ENCODE measurements at places on chromosomes 2 and 18. TPM values are rescaled to one million over a fixed set of nuclear protein-coding genes. Genes with fewer than 3 reads are reported as not detected.

Gene NAT8
- not detected for polyA plus RNA-seq

Gene FLACC1
- polyA plus RNA-seq = 2.5 TPM

Gene MCEE
- 30.3 TPM for polyA plus RNA-seq

GRCh38 chr2:199219551-199219950 lies 238.2 kb downstream of the SATB2 start:
- no peaks in the 10 kb centered on the region for H3K36me3 ChIP-seq
- H3K27me3 ChIP-seq = no peaks in the 10 kb centered on the region
- H3K4me1 ChIP-seq = no peaks in the 10 kb centered on the region
- no peak for DNase-seq

- no peak overlapping the region for H3K27ac ChIP-seq
- peaks cover 13% of the 10 kb centered on the region for H3K36me3 ChIP-seq
- no peak overlapping the region for H3K4me3 ChIP-seq
- peaks cover 31% of the 10 kb centered on the region for H3K4me1 ChIP-seq
These were observed 1.6 kb downstream of the TMEM185B start for GRCh38 chr2:120221616-120222015.

- no peak for DNase-seq
- H3K27me3 ChIP-seq = no peaks in the 10 kb centered on the region
- H3K36me3 ChIP-seq = peaks cover 98% of the 10 kb centered on the region
- H3K4me3 ChIP-seq = no peak overlapping the region
- no peak overlapping the region for H3K27ac ChIP-seq
These were observed 39.2 kb downstream of the STAT1 start for GRCh38 chr2:190974629-190975361.

DNA sequence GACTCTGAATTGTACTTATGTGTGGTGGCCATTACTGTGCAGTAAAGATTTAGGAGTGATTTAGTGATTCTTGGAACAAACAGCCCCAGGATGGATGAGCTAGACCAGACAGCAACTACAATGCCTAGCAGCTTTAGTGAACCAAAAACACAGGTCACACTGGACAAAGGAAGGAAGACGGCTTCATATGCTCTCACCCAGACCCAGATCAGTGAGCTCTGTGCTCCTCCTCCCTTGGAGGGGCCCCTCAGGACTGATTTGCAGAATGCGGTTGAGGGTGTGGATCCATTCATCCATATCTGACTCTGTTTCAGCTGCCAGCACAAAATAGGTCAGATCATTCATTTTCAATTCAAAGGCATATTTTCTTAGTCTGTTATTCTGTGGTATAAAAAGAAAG lies 159.7 kb upstream of the CCDC195 start:
- DNase-seq = no peak
- no peaks in the 10 kb centered on the region for H3K27me3 ChIP-seq
- no peak overlapping the region for H3K27ac ChIP-seq
- no peaks in the 10 kb centered on the region for H3K4me1 ChIP-seq
- H3K36me3 ChIP-seq = peaks cover 95% of the 10 kb centered on the region
- no peak overlapping the region for H3K4me3 ChIP-seq

- H3K27me3 ChIP-seq = no peaks in the 10 kb centered on the region
- no peak overlapping the region for H3K27ac ChIP-seq
- no peak overlapping the region for H3K4me3 ChIP-seq
These were observed 891.1 kb downstream of the CPS1 start for GRCh38 chr2:211447548-211447947.

DNA sequence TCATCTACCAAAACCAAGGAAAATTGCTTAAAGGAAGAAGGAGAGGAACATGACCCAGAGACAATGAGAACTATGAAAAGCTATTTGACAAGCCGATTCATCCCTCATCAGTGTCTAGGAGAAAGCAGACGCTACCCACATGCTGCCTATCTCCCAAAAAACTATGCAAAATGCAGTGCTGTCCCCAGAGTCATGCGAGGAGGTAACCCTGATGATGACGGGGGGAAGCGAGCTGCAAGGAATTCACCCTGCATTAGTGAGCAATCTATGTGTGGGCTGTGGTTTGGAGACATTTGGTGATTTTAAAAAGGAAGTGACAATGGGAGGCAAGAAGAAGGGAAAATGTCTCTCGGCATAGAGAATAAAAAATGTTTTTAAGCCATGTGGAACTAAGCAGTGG lies 472.7 kb downstream of the CMPK2 start:
- no peak for DNase-seq
- H3K4me1 ChIP-seq = no peaks in the 10 kb centered on the region
- no peak overlapping the region for H3K27ac ChIP-seq
- no peak overlapping the region for H3K4me3 ChIP-seq

DNA sequence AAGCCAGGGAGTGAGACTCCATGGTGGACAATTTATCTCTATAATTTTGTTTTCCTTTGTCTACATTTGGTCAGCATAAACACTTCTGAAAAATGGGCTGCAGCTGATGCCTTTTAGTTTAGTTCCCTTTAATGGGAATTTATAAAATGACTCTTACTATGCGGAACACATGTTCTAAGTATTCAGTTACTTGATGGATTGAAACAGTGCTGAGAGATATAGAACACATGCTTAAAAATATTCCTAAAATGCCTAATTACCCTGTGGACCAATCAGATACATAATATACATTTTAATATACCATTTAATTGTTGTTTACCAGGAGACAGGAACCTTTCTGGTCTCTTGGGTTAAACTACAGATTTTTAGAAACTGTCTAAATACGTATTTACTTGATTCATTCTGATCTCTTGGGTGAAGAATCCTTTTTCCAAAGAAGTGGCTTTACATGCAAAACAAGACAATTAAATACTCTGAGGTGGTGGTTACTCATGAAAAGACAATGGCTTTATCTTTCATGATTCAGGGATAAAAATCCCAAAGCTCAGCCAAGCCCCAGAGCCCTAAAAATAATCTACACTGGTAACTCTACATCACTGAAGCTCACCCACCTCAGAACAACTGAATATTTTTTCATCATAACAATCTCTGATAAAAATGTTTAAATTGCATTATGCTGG lies 128.1 kb upstream of the SERTAD2 start:
- no peak overlapping the region for H3K27ac ChIP-seq
- no peak for DNase-seq
- H3K27me3 ChIP-seq = no peaks in the 10 kb centered on the region
- no peak overlapping the region for H3K4me3 ChIP-seq
- H3K36me3 ChIP-seq = no peaks in the 10 kb centered on the region
